GM19239 (cell line): ENCODE measurements at places on chromosomes 6 and 20.

GRCh38 chr20:48154040-48154765 lies 368.9 kb upstream of the SULF2 start:
- DNase-seq, result no peak

DNA sequence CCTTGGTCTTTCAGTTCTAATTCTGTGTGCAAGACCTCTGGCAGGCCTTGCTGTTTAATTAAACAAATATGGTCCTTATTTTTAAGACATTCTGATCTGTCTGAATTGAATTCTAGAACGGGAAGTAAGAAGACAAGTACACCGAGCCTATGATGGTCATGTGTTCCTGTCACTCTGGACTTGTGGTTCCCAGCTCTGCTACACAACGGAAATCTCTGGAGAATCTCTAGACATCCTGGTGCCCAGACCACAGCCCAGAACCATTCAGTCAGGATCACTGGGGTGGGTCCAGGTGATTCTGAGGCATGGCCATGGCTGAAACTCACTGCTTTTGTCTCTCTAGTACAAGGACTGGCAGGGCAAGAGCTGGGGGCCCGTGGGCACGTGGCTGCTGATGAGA lies 15.9 kb upstream of the KCNK16 start:
- no peak for DNase-seq

DNA sequence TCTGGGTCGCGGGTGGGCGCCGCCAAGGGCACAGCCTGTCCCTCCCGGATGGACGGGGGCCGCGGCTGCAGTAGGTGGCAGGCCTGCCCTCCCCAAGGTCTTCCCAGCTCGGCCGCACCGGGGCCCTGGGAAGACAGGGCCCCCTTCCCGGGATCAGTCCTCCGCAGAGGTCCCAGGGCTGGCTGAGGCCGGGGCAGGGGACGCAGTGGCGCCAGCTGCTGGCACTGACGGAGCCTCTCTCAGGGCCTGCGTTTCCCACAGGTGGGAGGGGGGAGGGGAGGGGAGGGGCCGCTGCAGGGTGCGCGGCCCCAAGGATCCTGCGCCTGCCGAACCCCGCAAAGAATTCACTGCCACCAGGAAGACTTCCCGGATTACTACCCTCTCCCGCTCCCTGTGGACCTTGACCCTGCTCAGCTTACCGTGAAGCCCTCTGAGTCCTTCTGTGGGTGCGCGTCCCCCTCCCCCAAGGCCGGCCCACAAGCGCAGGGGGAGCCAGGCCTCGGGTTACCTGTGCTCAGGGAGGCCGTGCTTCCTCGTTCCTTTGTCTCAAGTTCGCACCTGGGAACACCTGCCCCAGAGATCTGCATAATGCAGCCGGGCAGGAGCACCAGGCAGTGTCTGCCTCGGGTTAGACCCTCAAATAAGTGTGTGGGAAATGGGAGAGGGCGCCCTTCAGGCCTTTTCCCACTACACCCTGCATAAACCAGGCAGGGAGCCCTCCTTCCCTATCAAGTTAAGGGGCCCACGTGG lies 5.1 kb downstream of the LZTS3 start:
- no peak for DNase-seq

DNA sequence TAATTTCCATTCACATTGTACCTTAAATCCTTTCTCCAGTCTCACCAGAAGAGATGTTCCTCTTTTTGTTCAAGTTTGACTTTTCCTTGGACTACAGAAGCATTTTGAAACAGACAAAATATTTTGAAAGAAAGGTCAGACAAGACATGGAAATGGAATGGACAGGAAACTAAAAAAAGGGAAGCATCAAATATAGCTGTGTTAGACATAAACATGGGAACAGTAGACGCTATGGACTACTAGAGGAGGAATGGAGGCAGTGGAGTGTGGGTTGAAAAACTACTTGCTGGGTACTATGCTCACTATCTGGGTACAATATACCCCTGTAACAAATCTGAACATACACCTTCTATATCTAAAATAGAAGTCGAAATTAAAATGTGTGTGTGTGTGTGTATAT lies 4.1 kb upstream of the FAM135A start:
- DNase-seq, result no peak

GRCh38 chr6:12546410-12547002 lies 170.1 kb upstream of the PHACTR1 start:
- no peak for DNase-seq

DNA sequence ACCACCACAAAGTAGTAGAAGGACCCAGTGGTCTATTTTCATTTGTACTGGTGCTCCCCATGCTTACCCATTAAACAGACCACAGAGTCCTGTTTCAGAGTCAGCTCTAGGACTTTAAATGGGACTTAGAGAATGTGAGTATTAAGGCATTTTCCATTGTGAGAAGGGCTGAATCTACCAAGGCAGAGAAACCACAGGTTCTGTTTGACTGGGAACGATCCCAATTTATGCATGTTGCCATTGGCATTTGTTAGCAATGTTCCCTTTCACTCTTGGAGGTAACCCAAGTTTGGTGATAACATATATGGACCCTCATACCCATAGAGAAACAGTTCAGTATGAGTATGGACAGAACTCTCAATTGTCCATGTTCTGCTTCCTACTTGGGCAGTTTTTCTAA lies 672.8 kb downstream of the KIF16B start:
- DNase-seq, result no peak

GRCh38 chr20:41100001-41100480 lies 37.3 kb upstream of the PLCG1 start:
- DNase-seq, result no peak

DNA sequence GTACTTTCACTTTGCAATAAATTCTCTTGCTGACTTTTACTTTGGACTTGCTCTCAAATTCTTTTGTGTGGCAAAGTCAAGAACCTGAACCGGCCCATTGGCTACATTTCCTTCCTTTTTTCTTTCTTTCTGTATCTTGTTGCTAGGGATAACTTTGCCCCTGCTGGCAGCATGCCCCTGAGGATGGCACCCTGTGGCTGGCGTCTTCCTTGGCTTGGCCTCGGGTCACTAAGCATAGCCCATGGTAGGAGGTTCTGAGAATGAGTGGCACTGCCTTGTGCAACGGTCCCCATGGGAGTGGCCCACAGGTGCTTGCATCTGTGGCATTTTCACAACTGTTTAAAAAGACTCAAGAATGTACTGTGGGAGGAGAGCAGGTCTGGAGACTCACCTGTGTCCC lies 14.0 kb upstream of the HLA-F start:
- DNase-seq, result no peak

DNA sequence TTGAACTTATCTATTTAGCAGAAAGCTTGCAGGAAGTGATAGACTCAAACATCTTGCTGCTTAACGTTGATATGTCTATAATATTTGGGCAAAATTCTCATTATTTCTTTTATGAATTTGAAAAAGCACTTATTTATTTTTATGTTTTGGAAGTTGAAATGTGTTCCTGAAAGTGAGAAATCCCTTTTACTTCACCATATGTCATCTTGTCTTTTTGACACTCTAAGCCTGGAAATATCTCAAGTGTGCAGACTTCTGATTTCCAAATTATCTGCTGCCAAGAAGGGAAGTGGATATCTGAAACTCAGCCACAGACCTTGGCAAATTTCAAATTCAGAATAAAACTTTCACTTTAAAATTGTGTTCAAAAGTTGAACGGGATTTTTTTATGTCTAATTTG lies 368.7 kb upstream of the MANEA start:
- no peak for DNase-seq
